Stimulated activated CD4-positive, alpha-beta T cell treated with anti-CD3 and anti-CD28 coated beads, Interleukin-12 subunit alpha, Interleukin-12 subunit beta, amount 100 ng/mL, for 48 hours (primary cell): ENCODE measurements at places on chromosomes 11 and 22.

- no peak for DNase-seq
Measured at GRCh38 chr11:4040461-4040860, 54.1 kb upstream of the RRM1 start.

GRCh38 chr11:62843466-62843865 lies 4.1 kb upstream of the WDR74 start:
- DNase-seq = no peak

DNA sequence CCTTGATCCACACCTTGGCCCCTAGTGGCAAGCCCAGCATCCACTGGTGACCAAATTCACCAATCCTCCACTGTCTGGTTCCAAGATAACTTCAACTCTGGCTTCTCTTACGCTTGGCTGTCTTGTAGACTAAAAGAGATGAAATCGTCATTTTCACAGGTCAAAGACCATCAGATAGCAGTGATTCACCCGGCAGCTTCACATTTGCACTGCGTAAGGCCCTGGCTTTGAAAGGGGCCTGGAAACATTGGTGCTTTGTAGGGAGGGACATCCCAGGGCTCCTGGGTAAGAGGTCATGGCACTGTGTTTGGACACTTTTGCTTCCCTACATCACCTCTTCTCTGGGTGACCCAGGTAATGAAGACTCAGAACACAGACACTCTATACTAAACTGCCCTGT lies 30.1 kb upstream of the FADD start:
- DNase-seq = no peak

DNA sequence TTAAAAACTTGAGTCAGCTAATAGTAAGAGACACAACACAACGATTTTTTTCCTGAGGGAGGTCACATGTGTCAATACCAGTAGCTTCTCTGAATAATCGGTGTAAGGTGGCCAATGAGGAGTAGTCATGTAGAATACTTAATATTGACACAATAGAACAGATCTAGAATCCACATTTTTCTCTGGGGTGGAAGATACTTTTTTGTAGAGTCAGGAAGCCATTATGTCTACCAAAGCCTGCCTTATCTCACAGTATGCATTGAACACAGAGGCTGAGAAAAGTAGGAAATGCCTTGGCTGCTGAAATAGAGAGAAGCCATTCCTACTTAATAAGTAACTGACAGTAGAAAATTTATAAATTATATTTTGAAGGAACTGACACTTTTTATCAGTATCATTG lies 725.0 kb downstream of the METTL15 start:
- no peak for DNase-seq
